ENCODE measurements at places on chromosomes 3 and 15.
A peak's percentile ranks its signal among the peaks of the same experiment; 100 is the strongest.

DNA sequence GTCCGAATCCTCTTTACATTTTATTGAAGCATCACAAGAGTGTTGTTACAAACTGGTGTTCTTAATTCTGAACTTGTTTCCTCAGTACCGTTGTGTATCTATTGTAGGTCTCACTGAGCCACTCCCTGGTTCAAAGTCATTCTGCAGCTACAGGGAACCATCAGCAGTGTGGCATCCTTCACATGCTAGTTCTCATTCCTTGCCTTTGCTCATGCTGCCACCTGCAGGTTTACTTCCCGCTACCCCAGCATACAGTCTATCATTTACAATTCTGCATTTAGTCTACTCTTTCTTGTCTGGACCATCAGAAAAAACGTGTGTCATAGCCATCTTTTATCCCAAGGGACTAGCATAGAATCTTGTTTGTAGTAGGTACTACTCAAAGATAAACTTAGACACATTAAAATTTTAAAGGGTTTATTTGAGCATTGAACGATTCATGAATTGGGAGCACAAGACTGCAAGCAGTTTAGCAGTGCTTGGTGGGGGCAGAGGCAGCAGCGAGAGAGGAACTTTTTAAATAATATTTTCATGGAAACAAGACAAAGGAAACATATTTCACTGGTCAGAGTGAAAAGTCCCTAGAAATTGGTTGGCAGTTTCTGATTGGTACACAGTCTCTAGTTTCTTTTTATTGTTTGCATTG is 402.1 kb downstream of the CADM2 start:
- peak; percentile 11 for DNase-seq

DNA sequence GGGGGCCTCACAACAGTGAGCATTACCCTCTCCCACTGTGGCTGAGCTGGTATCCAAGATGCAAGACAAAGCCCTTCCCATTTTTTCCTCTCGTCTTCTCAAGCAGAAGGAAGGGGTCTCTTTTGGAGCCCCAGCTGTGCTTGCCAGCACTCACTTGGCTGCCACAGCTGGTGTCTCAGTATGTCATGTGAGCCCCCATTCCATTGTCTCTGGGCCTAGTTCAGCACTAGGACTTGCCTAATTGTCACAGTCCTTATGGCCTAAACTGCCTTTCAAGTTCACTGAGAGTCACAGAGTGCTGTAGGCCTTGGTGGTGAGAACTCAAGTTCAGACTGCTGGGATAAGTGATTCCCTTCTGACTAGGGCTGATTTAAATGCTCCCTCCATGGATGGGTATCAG is 89.8 kb downstream of the ARHGEF26 start:
- no peak for DNase-seq

GRCh38 chr3:132394320-132394719 is 23.0 kb upstream of the DNAJC13 start:
- no peak for DNase-seq

GRCh38 chr3:195086341-195086740 is 184.6 kb downstream of the XXYLT1 start:
- DNase-seq: no peak

DNA sequence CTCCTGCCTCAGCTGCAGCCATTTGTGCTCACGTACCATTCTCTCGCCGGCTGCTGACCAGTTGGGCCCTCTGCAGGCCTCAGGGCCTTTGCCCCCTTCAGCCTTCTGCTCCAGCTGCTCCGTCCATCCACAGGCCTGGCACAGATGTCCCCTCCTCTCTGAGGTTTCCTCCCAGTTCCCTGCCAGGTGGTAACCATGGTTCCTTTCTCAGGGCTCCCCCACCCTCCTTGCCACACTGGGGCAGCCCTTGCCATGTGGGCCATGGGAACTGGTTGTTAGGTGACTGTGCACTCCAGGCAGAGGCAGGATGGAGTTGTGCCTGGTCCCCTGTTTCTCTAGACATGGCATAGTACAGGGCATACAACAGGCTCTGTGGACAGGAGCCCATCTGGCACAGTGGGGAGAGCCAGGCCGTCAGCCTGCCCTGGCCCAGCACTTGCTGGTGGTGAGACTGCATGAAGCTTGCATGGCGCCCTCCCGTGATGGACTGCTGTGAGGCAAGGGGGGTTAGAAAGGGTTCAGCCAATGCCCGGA is 148.9 kb downstream of the DNAJB8 start:
- no peak for DNase-seq

- DNase-seq: peak; percentile 38
Measured at GRCh38 chr3:146577662-146578061, 27.5 kb downstream of the PLSCR5 start.

DNA sequence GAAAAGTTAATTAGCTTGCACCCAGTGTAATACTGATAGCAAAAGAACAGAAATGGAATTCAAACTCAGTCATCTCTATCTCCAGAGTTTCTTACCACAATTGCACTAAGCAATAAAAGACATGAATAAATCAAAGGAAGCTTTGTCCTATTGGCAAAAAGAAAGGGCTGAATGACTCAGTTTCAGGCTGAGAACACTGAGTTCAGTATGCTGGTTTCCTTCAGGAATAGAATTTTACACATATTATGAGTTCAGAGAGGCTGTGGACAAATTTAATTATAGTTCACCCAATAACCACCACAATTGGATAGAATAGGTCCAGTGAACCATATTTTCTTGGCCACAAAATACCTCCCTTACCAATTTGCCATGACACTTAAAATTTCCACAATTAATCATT is 249.7 kb downstream of the KCNMB2 start:
- no peak for DNase-seq

DNA sequence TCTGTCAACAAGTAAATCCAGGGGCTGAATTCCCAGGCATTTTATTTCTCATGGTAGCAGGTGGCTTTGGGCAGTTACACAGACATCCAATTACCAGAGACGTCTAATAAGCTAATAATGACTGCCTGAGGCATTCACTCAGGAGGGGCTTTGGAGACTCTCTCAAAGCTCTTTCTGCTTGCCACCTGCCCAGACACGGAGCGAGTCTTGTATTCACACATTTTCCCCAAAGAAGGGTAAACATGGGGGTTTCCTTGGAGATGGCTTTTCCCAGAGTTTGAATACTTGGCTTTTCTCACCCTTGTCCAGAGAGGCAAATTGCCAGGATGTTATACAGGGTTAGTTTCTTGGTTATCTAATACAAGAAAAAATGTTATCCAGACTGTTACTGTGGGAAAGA is 132.6 kb downstream of the DIPK2A start:
- no peak for DNase-seq

- DNase-seq: no peak
Measured at GRCh38 chr3:158352551-158352950, 218.4 kb upstream of the MLF1 start.

- DNase-seq: no peak
Measured at GRCh38 chr3:128945041-128945877, 48.6 kb downstream of the CFAP92 start.
